ENCODE measurements at places on chromosomes 4 and X.

DNA sequence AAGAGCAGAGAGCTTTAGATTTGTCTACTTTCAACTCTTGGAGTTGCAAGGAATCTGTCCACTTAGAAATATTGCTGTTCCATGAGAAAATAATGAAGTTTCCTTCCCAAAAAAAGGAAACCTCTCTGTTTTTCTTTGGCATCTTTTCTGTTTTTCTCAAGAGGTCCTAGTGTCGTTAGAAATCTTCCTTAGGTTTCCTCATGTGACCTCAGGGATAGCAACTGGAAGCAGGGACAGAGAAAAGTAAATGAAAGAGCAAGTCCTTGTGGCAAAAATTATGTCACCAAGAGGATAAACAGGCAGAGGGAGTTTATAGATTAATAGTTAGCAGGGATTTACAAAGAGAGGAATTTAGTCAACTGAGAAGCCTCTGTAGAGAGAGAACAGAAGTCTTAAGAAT lies 478.4 kb upstream of the ADGRL3 start:
- DNase-seq: no peak

- DNase-seq: no peak
Observed at GRCh38 chr4:146969126-146969525, 23.5 kb upstream of the TTC29 start.

GRCh38 chr4:112287258-112287989 lies 1.7 kb upstream of the TIFA start:
- DNase-seq: no peak

DNA sequence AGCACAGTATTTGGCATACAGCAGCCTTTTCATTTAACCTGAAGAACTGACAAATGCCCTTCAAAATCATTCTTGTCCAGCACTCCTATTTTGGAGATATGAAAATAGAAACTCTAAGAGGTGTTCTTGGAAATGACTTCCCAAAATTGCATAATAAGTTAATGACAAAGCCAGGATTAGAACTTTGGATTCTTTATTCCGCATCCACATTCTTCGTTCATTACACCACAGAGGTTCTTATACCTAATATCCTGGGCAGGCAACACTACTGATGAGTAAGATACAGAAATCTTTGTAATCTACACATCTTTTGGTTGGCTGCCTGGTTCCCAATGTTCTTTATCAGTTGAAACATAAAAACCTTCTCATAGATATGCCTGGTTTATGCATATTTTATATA lies 5.9 kb downstream of the COL25A1 start:
- no peak for DNase-seq

DNA sequence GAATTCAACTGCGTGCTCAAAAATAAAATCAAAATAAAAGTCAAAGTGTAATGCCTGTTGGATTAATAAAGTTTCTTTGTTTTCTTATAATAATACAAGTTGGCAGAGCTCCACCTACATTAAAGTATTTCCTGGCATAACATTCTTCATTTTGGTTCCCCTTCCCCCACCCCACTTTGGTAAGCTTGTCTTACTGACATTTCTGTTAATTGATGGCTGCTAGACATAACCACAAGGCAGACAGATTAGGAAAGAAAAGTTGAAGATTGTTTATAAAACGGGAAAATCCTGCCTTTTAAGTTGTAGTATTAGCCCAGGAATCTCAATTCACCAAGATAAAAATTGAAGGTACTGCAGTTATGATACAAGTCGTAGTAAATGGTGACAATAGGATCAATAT lies 246.5 kb upstream of the RPS6KA3 start:
- no peak for DNase-seq

- peak; percentile 18 for DNase-seq
Observed at GRCh38 chrX:14916017-14916674, 42.9 kb downstream of the MOSPD2 start.

- DNase-seq: no peak
Observed at GRCh38 chr4:33493231-33493630, 2751.1 kb downstream of the ARAP2 start.

- no peak for DNase-seq
Observed at GRCh38 chr4:189870511-189871234, 70.0 kb upstream of the FRG1 start.

- DNase-seq: no peak
Observed at GRCh38 chr4:88097301-88097700, 61.1 kb downstream of the ABCG2 start.

DNA sequence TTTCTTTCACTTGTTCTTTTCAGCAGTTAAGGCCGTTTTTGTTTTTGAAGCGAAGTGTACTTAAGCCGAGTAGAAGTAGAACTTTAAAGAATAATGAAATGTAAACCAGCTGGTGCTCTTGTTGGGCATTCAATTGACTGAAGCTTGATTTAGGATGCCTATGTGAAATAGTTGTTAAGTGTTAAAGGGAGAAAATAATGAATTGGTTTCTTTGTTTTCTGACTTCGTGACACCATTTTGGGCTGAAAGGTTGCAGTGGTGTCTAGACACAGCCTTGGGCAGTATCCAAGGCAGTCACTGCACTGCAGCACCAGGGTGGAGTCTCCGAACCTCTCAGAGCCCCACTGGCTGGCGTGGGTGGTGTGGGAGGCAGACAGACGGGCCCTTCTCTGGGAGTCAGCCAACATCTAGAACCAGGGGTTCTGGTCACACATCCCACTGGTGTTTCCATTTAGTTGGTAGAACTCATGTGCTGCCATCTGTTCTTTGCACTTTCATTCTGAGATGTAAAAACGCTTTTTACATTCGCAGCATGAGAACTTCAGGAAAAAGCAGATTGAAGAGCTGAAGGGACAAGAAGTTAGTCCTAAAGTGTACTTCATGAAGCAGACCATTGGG lies 3.5 kb downstream of the UCHL1 start:
- DNase-seq: no peak

GRCh38 chrX:118726887-118727685 lies at the start of gene IL13RA1:
TSS of gene IL13RA1 (plus strand) at chrX:118727606. CDS start at chrX:118727639, 33 bp downstream.
- peak; percentile 48 for DNase-seq

- no peak for DNase-seq
Observed at GRCh38 chr4:108048157-108048556, 58.5 kb downstream of the HADH start.

DNA sequence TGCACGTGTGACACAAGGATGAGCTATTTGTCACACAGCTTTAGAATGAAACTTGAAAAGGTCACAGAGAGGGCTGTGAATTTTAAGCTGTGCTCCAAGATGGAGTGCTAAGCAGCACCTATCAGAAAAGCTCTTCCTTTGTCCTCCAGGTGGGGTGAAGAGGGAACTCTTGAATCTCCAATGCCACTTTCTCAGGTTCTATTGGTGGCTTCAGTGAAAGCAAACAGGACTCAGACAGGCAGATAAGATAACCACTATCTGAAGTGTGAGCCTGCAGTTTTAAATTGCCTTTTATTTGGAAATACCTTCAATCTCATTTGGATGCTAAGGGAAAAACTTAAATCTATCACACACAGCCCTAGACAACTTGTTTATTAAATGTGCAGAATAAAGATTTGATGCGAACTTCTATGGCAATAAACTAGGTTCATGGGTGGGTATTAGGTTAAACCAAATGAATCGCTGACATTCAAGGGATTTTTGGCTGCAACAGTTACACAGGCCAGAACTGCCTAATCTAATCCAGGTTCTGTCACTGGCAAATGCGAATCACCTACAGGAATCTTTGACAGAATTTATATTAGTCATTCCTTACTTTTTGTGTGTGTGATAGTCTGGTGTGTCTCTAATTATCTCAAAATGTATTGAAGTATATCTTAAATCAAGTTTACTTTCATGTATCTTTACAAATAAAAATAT lies 13.6 kb upstream of the PDGFRA start:
- DNase-seq: no peak

- DNase-seq: no peak
Observed at GRCh38 chrX:49191574-49192011, 5.4 kb upstream of the PRICKLE3 start.

DNA sequence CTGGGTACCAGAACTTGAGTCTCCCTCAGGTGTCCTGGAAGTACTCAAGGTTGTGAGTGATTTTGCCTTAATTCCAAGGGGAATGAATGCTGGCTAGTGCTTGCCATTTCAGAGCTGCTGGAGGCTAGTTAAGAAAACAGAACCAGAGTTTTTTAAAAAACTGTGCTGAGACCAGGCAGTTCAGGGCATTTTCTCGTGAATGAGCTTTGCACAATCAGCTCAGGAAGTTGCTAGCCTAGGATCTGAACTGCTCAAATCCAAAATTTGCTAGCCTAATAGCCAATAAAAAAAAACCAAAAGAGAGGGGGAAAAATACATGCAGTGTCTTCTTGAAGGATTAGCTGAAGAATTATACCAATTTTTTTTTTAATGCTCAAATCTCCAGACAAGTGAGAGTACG lies 292.7 kb downstream of the FBXW7 start:
- DNase-seq: no peak

DNA sequence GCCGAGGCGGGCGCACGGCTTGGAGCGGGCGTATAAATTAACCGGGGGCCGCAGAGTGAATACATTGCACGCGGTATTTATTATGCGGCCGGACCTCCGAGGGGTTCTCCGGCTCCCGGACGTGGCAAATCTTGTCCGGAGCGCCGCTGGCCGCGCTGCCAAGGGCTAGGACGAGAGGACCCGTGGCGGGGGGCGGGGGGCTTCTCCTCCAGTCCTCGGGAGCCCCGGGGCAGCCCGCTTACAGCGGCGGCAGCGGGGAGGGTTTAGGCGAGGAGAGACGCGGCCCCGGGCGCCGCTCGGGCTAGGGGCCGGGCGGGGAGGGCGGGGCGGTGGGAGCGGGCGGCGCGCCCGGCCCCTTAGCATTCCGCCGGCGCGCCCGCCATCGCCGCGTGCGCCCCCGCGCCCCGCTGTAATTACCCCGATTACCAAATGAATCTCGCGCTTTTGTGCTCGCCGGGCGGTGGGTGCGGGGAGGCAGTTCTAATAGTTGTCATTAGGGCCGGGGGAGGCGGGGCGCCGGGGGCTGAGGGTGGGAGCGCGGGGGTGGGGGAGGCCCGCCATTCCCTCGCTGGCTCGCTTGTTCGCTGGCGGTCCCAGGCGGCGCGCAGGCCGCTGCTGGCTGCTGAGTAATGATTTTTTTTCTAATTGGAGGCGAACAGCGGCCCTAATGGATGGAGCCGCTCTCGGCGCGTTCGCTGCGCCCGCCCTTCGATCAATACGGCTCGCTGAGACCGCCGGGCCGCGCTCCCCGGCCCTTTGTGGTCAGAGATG lies 276.6 kb downstream of the BCOR start:
- no peak for DNase-seq

DNA sequence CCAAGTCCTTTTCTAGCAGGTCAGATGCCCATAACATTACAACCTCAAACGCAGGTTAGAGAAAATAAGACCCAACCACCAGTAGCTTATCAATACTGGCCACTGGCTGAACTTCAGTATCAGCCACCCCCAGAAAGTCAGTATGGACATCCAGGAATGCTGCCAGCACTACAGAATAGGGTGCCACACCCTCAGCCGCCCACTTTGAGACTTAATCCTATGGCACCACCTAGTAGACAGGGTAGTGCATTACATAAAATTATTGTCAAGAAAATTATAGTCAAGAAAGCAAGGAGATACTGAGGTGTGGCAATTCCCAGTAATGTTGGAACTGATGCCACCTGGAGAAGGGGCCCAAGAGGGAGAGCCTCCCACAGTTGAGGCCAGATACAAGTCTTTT lies 19.9 kb upstream of the TRIM61 start:
- no peak for DNase-seq

- DNase-seq: peak; percentile 25
Observed at GRCh38 chrX:68365341-68365740, 68.0 kb downstream of the OPHN1 start.

DNA sequence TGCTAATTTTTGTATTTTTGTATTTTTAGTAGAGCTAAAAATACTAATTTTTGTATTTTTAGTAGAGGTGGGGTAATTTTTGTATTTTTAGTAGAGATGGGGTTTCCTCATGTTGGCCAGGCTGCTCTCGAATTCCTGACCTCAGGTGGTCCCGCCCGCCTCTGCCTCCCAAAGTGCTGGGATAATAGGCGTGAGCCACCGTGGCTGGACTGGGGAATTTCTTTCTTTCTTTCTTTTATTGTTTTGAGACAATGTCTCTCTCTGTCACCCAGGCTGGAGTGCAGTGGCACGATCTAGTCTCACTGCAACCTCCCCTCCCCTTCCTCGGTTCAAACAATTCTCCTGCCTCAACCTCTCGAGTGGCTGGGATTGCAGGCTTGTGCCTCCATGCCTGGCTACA lies 83.0 kb downstream of the FAM193A start:
- no peak for DNase-seq

GRCh38 chr4:5943561-5943960 lies 50.7 kb upstream of the CRMP1 start:
- no peak for DNase-seq

GRCh38 chr4:64682946-64683345 lies 273.7 kb upstream of the TECRL start:
- DNase-seq: no peak

GRCh38 chr4:84915396-84915780 lies 51.1 kb downstream of the WDFY3 start:
- DNase-seq: peak; percentile 21

DNA sequence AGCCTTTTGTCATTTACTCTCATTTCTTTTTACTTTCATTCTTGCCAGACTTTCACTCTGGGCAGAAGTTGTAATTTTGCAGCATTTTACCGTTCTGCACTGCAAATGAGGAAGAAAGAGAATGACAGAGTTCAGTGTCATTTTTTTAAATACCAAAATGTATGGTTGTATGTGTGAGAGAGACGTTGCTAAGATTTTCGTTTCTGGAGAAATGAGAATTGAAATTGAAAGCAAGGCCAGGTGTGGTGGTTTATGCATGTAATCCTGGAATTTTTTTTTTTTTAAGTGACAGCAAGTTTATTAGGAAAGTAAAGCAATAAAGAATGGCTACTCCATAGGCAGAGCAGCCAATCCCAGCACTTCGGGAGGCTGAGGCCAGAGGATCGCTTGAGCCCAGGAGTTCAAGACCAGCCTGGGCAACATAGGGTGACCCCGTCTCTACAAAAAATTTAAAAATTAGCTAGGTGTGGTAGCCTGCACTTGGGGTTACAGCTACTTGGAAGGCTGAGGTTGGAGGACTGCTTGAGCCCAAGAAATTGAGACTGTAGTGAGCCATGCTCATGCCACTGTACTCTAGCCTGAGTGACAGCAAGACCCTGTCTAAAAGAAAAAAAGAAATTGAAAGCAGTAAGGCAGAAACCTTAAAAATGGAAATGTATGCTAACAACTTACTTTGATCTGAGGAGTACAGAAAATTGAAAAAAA lies 12.9 kb downstream of the DCK start:
- no peak for DNase-seq

- no peak for DNase-seq
Observed at GRCh38 chrX:150775569-150776350, 82.6 kb downstream of the MTMR1 start.

DNA sequence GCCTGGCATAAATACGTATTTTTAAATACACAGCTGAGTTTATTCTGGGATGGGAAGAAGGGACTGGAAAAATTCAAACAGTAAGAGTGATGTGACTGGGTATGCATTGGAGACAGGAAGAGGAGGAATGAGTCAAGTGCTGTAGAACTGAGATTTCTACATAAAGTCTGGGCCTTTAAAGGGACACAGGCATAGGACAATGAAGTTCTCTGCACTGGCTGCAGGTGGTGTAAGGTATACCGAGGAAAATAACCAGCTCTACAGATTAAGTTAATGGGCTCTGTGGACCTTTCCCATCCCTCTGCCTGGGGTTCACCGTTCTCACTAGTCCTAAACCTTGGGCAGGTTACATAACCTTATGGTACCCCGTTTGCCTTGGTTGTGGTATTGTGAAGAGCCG lies 68.7 kb downstream of the DHX15 start:
- DNase-seq: no peak

GRCh38 chr4:138741766-138742377 lies 273.7 kb upstream of the NOCT start:
- no peak for DNase-seq

GRCh38 chr4:147617841-147618691 lies 869 bp downstream of the TMEM184C start:
- no peak for DNase-seq
